ENCODE measurements at places on chromosomes 4 and X. TPM values are rescaled to one million over a fixed set of nuclear protein-coding genes. Genes with fewer than 3 reads are reported as not detected.

ARAP2 gene
- 35.5 TPM for total RNA-seq

- H3K4me3 ChIP-seq, result no peak overlapping the region
- no peaks in the 10 kb centered on the region for H3K36me3 ChIP-seq
- H3K4me1 ChIP-seq, result no peaks in the 10 kb centered on the region
These were observed 119.3 kb upstream of the STS start for GRCh38 chrX:7028246-7028645.

FGFBP1 gene
- total RNA-seq, result not detected

GRCh38 chrX:3271834-3272186 lies 74.6 kb downstream of the MXRA5 start:
- H3K36me3 ChIP-seq, result no peaks in the 10 kb centered on the region
- DNase-seq, result no peak
- no peaks in the 10 kb centered on the region for H3K4me1 ChIP-seq

DNA sequence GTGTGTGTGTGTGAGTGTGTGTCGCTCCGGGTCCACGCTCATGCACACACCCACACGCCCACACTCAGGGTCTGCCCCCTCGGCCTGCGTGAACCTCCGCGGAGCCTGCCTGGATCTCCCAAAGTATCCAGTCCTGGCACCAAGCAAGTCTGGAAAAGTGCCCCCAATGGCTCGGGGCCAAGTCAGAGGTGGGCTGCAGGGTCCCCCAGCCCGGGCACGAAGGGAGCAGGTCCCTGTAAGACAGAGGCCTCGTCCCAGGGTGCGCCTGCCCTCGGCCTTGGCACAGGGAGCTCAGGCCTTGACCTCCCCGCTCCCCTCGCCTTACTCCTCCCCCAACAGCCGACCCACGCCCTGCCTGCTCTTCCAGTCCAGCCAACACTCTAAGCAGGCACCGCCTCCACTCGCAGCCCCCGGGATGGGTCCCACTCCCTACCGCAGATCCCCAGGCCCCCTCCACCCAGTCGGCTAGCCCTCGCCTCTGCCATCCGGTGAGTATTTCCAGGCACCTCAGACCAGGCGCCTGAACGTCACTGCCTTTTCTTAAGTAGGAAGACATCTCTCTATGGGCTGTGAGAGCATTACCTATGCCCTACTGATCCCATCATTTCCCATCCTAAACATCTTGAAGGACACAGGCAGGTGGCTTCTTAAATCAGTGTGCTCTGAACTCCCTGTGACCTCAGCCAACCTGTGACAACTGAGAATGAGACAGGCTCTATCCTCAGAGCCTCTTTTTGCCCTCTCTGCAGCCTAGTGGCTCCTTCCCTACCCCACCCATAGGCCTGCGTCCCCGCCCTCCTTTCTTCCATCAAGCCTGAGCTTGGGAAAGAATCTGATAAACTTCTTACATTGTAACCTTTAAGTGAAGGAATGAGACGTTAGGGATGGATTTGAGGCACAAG lies 704 bp downstream of the FAM114A1 start:
- no peak overlapping the region for H3K27ac ChIP-seq
- H3K27me3 ChIP-seq, result peaks cover 34% of the 10 kb centered on the region
- peaks cover 26% of the 10 kb centered on the region for H3K4me1 ChIP-seq
- no peaks in the 10 kb centered on the region for H3K36me3 ChIP-seq
- H3K4me3 ChIP-seq, result peak overlapping the region; percentile 60
- DNase-seq, result no peak

SULT1E1 gene
- total RNA-seq, result not detected

- no peaks in the 10 kb centered on the region for H3K27me3 ChIP-seq
- no peak overlapping the region for H3K27ac ChIP-seq
- H3K4me3 ChIP-seq, result no peak overlapping the region
- H3K4me1 ChIP-seq, result peaks cover 5% of the 10 kb centered on the region
- DNase-seq, result peak; percentile 12
These were observed 10.6 kb downstream of the ASMTL start for GRCh38 chrX:1442016-1442665.

CXCL1 gene
- total RNA-seq, result not detected

DNA sequence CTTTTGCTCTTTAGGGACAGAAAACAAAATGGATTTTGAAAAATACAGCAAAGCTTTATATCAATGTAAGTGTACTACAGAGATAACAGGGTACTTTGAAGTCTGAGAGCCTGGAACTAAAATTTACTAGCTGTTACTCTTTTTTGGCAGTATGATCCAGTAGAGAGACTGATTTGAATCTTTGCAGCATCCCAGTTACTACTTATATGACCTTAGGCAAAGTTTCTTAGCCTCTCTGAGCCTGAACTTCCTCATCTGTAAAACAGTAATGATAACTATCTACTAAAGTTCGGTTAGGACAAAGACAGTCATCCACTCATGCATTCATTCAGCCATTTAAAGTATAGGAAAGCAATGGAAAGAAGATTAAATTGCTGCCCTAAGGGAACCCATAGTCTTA lies 10.1 kb downstream of the BRWD3 start:
- H3K4me1 ChIP-seq, result no peaks in the 10 kb centered on the region
- H3K27me3 ChIP-seq, result no peaks in the 10 kb centered on the region
- no peak overlapping the region for H3K27ac ChIP-seq

- peaks cover 21% of the 10 kb centered on the region for H3K27me3 ChIP-seq
- no peak overlapping the region for H3K27ac ChIP-seq
- no peak overlapping the region for H3K4me3 ChIP-seq
- H3K36me3 ChIP-seq, result no peaks in the 10 kb centered on the region
- no peaks in the 10 kb centered on the region for H3K4me1 ChIP-seq
These were observed 29.8 kb upstream of the TMEM150C start for GRCh38 chr4:82591592-82591991.

- no peaks in the 10 kb centered on the region for H3K4me1 ChIP-seq
- no peak for DNase-seq
- H3K36me3 ChIP-seq, result no peaks in the 10 kb centered on the region
- peaks cover 17% of the 10 kb centered on the region for H3K27me3 ChIP-seq
- no peak overlapping the region for H3K4me3 ChIP-seq
- no peak overlapping the region for H3K27ac ChIP-seq
These were observed 14.3 kb upstream of the FAM241A start for GRCh38 chr4:112130906-112131305.

SLC10A6 gene
- total RNA-seq, result not detected

DNA sequence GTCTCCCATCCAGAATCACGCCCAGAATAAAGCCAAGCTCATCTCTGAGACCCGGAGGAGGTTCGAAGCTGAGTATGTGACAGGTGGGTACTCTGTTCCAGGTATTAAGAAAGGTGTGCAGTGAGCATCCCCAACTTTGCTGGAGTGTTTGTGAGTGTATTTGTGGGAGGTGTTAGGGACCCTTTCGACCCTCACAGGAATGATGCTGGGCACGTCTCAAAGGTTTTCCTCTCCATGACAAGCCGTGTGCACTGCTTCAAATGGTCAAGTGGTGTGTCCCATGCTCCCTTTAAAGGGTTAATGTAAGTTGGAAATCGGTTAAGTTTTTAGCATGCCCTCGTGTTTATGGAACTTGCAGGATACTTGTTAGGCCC lies 442 bp downstream of the MOSPD2 start:
- H3K27me3 ChIP-seq, result no peaks in the 10 kb centered on the region
- peak overlapping the region; percentile 90 for H3K27ac ChIP-seq
- peak overlapping the region; percentile 83 for H3K4me3 ChIP-seq
- peaks cover 28% of the 10 kb centered on the region for H3K4me1 ChIP-seq
- DNase-seq, result no peak

GRCh38 chr4:41889317-41889716 lies 45.9 kb upstream of the TMEM33 start:
- DNase-seq, result no peak
- H3K27me3 ChIP-seq, result peaks cover 26% of the 10 kb centered on the region
- no peaks in the 10 kb centered on the region for H3K36me3 ChIP-seq
- no peak overlapping the region for H3K4me3 ChIP-seq
- H3K27ac ChIP-seq, result no peak overlapping the region
- no peaks in the 10 kb centered on the region for H3K4me1 ChIP-seq

All from activated CD8-positive, alpha-beta T cell treated with anti-CD3 and anti-CD28 coated beads, Interleukin-2, amount 10 ng/mL, durations not matched to agents 7 days and 5 days (primary cell).